ENCODE measurements at places on chromosomes 4 and X. TPM values are rescaled to one million over a fixed set of nuclear protein-coding genes. Genes with fewer than 3 reads are reported as not detected.

SLC6A8 gene
- polyA plus RNA-seq = 82.3 TPM

IL2 gene
- polyA plus RNA-seq = not detected

SLITRK2 gene
- polyA plus RNA-seq = not detected

CD99 gene
- polyA plus RNA-seq = 91.6 TPM

DNA sequence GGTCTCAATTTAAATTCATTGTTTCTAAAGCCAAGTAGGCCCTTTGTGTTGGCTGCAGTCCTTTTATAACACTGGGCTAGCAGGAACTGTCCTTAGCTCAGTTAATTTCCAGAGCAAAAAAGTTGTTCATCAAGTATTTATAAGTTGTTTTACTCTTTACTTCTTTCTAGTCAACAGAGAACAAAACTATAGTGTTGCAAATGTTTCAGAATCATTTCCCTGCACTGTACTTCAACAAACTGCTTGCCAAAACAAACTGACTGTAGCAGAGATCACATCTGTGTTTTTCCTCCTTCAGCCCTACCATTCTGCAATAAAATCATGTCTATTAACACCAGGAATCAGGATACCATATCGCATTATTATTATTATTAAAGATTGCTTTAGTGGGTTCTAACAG lies 168.5 kb upstream of the SH3RF1 start:
- no peak for DNase-seq

- DNase-seq = peak; percentile 92
Observed at GRCh38 chr4:86032476-86033022, 327.3 kb downstream of the MAPK10 start.
